ENCODE measurements at places on chromosomes 16 and 17. TPM values are rescaled to one million over a fixed set of nuclear protein-coding genes. Genes with fewer than 3 reads are reported as not detected.

NLRP1 gene
- 18.8 TPM for total RNA-seq

DNA sequence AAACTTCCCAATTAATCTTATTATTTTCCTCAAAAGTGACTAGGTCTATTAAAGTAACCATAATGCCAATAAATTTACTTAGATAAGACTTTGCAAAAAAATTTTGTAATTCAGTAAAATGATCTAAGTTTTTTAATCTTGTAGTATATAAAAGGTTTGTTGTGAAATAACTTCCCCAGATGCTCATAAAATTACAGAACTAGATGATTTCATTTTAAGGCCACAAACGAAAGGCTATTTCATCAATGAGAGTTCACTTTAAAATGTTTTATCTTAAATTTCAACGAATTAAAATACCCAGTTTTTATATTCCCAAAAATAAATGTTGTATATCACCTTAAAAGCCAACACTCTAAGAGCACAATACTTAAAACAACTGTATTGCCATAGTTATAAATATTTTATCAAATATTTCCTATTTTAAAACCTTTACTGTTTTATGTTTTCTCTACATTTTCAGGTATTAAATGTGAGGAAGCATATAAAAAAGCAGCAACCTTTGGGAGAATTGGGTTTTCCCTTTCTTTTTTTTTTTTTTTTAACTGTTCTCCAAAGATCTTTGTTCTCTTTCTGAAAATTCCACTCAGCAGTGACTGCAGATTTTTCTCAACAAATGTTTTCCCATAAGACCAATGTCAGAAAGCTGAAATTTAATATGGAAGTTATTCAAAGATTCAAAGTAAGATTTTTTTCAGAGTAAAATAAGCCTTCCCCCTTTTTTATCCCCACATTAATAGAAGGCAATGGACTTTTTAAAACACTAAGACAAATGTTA, 169.9 kb downstream of the CYB561 start:
- no peak overlapping the region for H3K27ac ChIP-seq
- no peak overlapping the region for H3K4me3 ChIP-seq
- no peak for DNase-seq
- peaks cover 26% of the 10 kb centered on the region for H3K4me1 ChIP-seq

DNA sequence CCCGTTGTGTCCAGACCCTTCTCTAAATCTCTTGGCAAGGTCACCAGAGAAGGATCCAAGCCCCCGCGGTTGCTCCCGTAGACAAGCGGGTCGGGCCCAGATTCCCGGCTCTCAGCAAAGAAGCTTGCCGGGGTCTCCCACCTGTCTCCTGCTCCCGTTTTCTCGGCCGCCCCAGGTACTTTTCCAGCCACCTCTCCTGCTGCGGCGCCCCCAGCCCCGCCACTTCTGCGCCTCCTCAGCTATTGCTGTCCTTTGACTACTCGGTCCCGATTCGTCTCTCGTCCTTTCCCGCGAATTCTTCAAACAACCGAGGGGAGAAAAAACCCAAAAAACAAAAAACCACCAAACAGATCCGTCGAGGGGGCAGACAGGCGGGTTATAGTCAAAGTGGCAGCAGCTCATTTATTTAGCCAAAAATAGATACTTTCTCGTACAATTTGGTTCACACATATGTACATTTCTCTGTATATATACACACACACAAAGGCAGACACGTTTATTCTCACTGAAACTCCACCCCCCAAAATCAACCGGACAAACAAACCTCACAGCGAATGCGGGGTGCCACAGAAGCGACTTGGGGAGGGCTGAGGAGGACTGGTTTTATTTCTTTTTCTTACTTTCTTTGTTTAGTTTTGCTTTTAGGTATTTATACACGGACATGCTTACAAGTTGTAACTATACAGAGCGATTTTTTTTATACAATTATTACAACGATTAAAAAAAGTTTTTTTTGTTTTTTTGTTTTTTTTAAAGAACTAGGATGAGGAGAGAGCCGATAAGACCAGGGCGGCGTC, 3.5 kb downstream of the IRX3 start:
- peaks cover 79% of the 10 kb centered on the region for H3K27me3 ChIP-seq
- no peak overlapping the region for H3K4me3 ChIP-seq
- H3K36me3 ChIP-seq = no peaks in the 10 kb centered on the region

DNA sequence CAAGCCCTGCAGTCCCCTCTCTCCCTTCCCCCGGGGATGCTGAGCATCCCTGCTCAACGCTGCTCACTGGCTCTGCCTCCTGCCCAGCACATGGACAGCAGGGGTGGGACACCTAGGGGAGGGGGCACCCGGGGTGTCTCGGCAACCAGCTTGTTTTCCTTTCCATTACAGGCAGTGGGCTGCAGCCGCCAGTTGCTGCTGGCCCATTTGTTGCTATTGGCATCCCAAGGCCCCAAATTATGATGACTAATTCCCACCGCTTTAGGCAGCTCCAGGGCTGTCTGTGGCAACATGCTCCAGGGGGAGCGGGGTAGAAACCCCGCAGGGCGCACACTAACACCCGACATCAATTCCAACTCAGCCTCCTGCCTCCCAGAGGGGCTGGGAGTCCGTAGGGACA, 4.9 kb downstream of the SDK2 start:
- DNase-seq = no peak
- H3K4me1 ChIP-seq = peaks cover 14% of the 10 kb centered on the region
- no peaks in the 10 kb centered on the region for H3K27me3 ChIP-seq
- no peaks in the 10 kb centered on the region for H3K36me3 ChIP-seq

DNA sequence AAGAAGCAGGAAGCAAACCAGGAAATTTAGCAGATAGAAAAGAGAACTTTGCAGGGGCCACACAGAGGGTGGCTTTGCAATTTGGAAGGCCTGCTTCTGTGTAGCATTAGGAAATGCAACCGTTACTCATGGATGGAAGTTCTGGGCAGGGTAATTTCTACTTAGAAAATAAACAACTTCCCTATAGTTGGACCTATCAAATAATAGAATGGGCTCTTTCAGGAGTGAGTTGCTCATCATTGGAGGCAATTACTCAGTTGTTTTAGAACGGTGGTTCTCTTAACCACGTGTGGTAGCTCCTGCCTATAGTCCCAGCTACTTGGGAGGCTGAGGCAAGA, 25.8 kb upstream of the HS3ST2 start:
- no peak for DNase-seq
- no peak overlapping the region for H3K4me3 ChIP-seq
- H3K36me3 ChIP-seq = no peaks in the 10 kb centered on the region
- H3K27ac ChIP-seq = no peak overlapping the region
- H3K27me3 ChIP-seq = peaks cover 8% of the 10 kb centered on the region
- H3K4me1 ChIP-seq = peaks cover 2% of the 10 kb centered on the region
